ENCODE measurements at places on chromosomes 4 and X.

DNA sequence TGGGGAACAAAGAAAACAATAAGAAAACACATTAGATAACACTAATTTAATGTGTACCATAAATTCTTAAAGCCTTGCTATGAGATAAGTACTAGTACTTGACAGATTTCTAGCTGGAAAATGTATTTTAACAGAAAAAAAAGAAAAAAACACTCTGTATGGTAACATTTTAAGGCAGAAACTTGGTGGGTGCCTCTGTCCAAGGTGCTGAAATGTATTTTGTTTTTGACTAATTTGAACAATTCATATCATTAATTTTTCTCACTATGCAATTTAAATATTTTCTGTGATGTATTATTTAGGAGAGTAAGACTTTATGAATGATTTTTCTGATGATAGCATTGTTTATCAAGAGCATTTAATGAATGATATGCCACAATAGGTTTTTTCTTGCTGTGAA, 107.5 kb downstream of the GABRG1 start:
- DNase-seq = no peak

- peak; percentile 52 for DNase-seq
Measured at GRCh38 chr4:72974694-72975487, 94.6 kb downstream of the COX18 start.

DNA sequence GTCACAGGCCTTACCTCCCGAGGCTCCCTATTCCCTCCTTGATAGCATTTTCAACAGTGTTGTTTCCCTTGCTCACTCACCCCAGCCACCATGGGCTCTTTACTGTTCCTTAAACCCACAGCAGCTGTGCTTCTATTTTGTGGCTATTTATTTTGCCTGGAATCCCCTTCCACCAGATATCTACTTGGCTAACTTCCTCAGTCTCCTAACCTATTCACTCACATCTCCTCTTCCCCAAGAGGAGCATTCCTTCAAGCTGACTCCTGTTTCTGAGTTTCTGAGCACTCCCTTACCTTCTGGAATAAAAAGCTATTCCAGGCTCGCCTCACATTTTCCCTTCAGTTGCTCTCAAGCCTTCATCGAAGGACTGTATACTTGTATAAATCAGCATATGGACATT, 50.5 kb downstream of the CXCL1 start:
- no peak for DNase-seq

GRCh38 chrX:86197815-86198214, 49.6 kb downstream of the DACH2 start:
- no peak for DNase-seq

DNA sequence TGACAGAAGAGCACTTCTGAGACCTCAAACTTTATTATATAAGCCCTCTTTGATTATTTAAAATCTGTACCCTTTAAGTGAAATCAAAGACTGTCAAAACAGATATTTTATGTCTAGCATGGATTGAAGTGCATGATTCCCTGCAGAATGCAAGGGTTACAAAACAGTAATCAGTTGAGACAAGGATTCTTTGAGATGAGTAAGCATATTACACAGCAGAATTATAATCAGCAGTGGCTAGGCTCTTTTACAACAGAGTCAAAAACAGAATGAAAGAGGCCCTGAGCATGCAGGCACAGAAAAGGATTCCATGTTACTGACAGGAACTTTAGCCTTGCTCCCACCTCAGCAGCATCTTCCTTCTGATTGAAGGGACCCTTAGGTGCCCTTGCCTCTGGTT, 487.9 kb upstream of the GALNT7 start:
- DNase-seq = no peak

GRCh38 chr4:3239303-3239702, 9.7 kb upstream of the MSANTD1 start:
- DNase-seq = no peak

DNA sequence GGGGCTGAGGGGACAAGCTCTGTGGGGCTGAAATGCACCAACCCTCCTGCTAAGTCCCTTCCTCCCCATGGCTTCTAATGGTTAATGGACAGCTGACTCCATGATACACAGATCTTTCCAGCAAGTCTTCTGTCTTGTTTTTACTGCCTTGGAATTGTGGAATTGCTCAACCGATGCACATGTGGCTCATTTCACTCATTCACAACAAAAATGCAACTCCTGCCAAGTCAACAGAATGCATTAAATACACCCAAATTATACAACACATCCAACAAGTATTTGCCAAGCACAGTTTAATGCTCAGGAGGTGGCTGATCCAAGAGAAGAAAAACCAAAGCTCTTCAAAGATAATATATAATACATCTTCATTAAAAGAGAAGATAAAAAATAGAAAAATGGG, 61.9 kb upstream of the PAGE4 start:
- DNase-seq = no peak

GRCh38 chrX:82219129-82219528, 1017.2 kb downstream of the SH3BGRL start:
- no peak for DNase-seq

DNA sequence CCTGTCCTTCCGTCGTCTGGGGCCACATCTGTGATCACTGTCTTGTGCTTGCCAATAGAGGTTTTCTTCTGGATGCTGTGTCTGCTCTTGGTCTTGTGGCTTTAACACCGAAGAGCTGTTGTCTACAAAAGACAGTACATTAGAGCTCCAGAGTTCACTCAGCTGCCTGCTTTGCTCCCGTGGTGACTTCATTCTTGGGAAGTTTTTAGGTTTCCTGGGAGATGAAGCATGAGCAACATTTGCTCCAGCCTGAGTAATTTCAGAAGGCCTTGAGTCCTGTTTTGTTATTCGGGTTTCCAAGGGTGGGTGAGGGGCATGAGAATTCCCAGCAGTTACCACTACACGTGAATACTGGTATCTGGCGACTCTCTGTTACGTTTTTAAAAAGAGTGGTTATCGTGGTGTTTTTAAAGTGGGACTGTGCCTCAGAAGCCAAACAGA, 189.2 kb downstream of the SHROOM3 start:
- peak; percentile 96 for DNase-seq

DNA sequence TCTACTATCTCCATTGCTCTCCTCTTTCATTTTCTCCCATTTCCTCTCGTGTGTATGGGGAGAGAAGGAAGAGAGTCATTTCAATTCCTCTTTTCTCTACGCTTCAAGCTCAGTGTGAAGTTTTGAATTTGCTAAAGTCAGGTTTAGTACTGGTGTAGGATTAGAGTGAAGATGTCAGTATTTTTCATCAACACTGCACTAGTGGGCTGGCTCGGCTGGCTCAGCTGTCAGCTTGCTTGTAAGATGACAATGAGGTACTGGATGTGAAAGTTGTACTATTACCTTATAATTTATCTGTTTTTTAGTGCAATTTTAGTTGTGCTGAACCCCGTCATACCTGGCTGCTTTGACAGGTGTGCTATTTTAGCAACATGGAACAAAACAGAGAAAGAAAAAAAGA, 2.1 kb upstream of the SH2D1A start:
- no peak for DNase-seq

DNA sequence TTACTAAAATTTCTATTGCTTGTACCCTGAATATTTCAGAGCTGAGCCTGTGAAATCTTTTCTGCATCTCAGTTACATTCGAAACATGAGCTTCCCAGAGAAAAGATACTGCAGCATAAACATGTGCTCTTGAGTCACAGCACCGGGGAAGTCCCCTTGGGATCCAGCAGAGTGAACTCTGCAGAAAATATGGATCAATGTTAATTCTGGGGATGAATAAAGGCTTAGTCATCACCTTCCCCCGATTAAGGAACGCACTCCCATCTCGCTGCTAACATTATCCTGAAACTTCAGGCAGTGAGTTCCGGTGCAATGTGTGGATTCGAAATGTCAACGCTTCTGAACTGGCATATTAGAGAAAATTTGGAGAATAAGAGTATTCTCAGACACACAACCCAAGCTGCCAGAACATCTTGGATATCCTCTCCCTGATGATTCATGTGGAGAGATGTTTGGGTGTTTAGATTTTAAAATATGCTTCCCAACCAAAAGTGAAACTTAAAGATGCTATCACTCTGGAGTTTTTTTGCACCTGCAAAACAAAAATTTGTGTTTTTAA, 90.8 kb downstream of the IRF2 start:
- DNase-seq = peak; percentile 97

GRCh38 chr4:12734586-12734985, 749.6 kb downstream of the RAB28 start:
- no peak for DNase-seq

GRCh38 chr4:8303081-8303480, 33.5 kb downstream of the HTRA3 start:
- DNase-seq = no peak

DNA sequence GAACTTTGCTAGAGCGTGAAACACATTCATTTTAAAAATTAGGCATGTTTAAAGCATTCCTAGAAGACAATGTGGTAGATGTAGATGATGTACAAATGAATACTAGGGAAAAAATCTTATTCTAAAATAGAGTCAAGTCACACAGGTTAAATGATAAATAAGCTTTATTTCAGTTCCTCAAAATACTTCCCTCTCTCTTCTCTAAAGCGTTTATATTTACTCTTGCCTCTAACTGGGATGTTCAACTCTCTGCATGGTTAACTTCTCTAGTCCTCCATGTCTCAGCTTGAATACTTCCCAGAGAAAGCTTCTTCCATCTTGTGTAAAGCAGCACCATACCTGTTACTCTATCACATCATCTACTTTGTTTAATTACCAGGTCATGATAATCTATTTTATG, 30.9 kb upstream of the GLRA3 start:
- no peak for DNase-seq

GRCh38 chr4:7108660-7109059, 40.8 kb upstream of the GRPEL1 start:
- DNase-seq = no peak

- DNase-seq = no peak
Measured at GRCh38 chr4:149897783-149898182, 82.1 kb upstream of the IQCM start.

GRCh38 chrX:134482371-134482770, 22.4 kb downstream of the HPRT1 start:
- DNase-seq = no peak

DNA sequence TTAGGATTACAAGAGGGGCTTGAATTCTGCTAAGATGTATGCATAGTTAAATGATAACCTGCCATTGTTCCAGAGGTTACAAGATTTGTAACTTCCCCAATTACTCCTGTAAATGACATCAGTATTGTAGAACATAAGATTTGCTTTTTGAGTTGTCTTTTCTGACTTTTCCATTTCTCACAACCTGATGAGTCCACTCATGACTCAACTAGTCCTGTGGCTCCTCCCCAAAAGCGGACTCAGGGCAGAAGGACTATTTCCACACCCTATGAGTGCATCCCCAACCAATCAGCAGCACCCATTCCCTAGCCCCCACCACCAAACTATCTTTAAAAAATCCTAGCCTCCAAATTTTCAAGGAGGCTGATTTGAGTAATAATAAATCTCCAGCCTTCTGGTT, 54.7 kb downstream of the HOPX start:
- DNase-seq = no peak

- DNase-seq = no peak
Measured at GRCh38 chr4:137414802-137415201, 117.5 kb downstream of the PCDH18 start.

- peak; percentile 70 for DNase-seq
Measured at GRCh38 chr4:84379917-84380641, 119.0 kb downstream of the NKX6-1 start.

- DNase-seq = no peak
Measured at GRCh38 chrX:65671286-65671685, 3.8 kb downstream of the MSN start.

GRCh38 chr4:158818560-158819140, 49.8 kb downstream of the FNIP2 start:
- DNase-seq = no peak

- DNase-seq = peak; percentile 17
Measured at GRCh38 chr4:107380836-107381438, 339.1 kb downstream of the PAPSS1 start.

DNA sequence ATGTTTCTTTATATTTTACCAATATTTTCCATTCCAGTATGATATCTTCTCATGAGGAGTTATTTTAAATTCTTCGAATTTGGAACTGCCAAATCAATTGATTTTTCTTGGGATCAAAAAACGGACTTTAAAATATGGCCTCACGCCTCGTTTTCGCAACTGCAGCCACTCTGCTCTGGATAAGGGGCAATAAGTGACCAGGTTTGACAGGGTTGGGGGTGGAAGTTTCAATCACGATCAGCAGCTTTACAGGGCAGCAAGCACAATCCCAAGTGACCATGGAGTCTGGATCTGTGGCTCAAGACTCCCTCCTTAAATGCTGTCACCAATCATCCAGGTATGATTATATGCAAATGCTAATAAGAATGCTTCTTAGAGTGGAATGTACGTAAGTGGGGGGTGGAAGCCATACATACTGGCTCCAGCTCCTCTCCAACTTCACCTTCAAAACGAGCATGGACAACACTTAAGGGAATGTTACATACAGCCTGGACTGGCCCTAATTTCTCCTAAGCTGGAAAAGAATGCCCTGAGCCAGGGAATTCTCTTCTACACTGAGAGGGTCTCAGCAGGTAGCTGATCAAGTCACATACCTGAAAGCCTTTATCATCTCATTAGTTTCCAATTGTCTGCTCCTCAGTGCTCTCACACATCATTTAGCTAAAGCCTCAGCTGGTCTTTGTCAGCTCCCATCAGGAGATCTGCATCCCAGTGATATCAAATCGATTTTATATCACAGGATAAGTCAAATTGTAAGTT, 176.9 kb upstream of the DCAF8L1 start:
- no peak for DNase-seq

DNA sequence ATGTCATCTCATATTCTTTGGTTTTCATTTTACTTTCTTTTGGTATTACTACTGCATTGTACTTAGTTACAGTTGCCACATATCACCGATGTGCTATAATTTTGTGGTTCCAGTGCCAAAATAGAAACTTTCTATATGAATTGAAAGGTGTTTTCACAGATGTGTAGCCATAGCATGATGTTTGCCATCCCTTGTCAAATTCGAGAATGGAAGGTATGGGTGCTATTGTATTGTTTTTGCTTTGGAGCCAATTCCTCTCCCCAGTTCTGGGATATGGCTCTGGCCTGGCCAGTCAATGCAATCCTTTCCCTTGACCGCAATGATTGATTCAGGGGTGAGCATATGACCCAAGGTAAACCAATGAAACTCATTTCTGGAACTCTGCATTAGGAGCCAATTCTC, 86.2 kb upstream of the RPS6KA3 start:
- DNase-seq = no peak

GRCh38 chrX:129983575-129984110, 1.2 kb downstream of the BCORL1 start:
- DNase-seq = no peak

GRCh38 chr4:189597341-189597740, 343.3 kb upstream of the FRG1 start:
- DNase-seq = no peak

DNA sequence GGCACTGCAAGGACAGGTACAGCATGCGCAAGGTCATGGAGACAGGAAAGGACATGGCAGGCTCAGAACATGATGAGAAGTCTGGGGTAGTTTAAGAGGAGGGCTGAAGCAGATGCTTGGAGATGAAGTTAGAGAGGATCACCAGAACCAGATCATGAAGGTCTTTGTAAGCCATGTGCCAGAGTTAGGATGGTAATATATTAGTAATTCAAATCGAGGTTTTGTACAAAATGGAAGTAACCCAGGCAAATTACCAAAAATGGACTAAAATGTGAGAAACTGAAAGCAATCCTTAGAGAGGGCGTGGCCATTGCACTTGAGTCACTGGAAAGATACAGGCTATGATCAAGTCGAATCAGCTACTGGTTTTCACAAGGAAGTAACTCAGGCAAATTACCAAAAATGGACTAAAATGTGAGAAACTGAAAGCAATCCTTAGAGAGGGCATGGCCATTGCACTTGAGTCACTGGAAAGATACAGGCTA, 13.5 kb downstream of the RXFP1 start:
- peak; percentile 91 for DNase-seq
